CD4-positive, alpha-beta memory T cell (primary cell): ENCODE measurements at places on chromosomes 4 and X. TPM values are rescaled to one million over a fixed set of nuclear protein-coding genes. Genes with fewer than 3 reads are reported as not detected.

The BEND4 gene
- 0.08 TPM for total RNA-seq

The GPR78 gene
- not detected for total RNA-seq

The NHS gene
- total RNA-seq = 0.67 TPM

The PRKG2 gene
- total RNA-seq = 1.7 TPM

The SLC34A2 gene
- total RNA-seq = not detected

The PLP1 gene
- not detected for total RNA-seq

The SYNPO2 gene
- total RNA-seq = 1.3 TPM

The CYSLTR1 gene
- 31.2 TPM for total RNA-seq

The LRIT3 gene
- 0.26 TPM for total RNA-seq

The PPP1R3F gene
- 17.4 TPM for total RNA-seq

The TMEM255A gene
- total RNA-seq = 0.76 TPM

The C4orf33 gene
- total RNA-seq = 7.2 TPM

The GJB1 gene
- not detected for total RNA-seq
